ENCODE measurements at places on chromosomes 16 and 17. TPM values are rescaled to one million over a fixed set of nuclear protein-coding genes. Genes with fewer than 3 reads are reported as not detected.

Gene ACTG1
- 1,338 TPM for polyA plus RNA-seq

Gene ZNF232
- polyA plus RNA-seq = 2.8 TPM

Gene PRAC1
- not detected for polyA plus RNA-seq

Gene GNG13
- polyA plus RNA-seq = not detected

Data from CD4-positive, alpha-beta memory T cell (primary cell).